ENCODE measurements at places on chromosomes 16 and 17. TPM values are rescaled to one million over a fixed set of nuclear protein-coding genes. Genes with fewer than 3 reads are reported as not detected.

DNA sequence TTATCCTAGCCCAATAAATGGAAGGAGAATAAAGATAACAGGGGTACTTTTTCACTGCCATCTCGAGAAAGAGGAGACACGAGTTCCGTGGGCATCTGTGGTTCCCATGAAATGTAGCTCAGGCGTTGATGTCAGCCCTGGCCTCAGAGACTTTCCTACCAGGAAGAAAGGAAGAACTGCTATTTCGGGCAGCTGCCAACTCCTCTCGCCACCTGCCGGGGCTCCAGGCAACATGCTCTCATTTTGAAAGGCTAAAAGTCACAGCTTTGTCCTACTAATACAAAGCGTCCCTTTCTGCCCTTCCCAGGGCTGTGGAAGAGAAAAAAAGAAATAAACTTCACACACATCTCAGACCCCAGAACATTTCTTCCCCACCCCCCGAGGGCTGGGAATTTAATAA lies 65.8 kb downstream of the DHRS7C start:
- peak; percentile 41 for DNase-seq

DNA sequence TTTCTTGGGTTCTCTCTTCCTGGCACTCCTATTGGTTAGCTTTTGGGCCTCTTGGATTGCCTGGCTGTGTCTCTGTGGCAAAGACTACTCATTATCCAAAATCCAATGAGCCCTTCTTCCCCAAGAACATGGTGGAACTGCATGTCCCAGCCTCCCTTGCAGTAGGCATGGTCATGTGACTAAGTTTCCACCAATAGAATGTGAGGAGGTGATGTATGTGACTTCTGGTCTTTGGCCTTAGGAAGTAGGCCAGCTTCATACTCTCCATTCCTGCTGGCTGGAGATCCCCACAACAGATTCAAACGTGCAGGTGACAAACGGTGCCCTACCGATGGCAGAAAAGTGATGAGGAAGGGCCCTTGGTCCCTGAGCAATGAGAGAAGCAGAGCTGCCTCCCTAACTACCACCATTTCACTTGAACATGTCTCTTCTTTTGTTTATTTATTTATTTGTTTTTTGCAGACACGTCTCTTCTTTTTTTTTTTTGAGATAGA lies 17.3 kb upstream of the SPN start:
- DNase-seq, result no peak

GRCh38 chr17:35617505-35617904 lies 30.4 kb downstream of the AP2B1 start:
- no peak for DNase-seq

DNA sequence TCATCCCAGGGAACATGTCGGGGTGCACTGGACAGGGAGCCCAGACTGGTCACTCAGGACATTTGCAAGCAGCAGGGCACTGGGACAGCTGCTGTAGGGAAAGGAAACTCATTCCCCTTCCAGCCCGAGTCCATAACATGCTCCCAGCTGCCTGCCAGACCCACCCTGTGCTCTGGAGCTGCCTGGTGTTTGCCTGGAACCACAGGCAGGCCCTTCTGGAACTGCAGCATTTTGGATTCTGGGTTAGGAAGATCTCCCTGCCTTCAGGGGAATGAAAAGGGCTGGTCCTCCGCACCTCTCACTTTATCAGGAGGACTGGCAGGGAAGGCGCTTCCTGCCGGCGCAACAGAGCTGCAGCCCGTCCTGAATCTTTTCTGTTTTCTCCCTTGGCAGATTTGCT lies 41.2 kb downstream of the MEAK7 start:
- no peak for DNase-seq

- DNase-seq, result no peak
These were observed 13.0 kb downstream of the KSR1 start for GRCh38 chr17:27469256-27469655.

- no peak for DNase-seq
These were observed 13.2 kb downstream of the STARD3 start for GRCh38 chr17:39650121-39650579.

- no peak for DNase-seq
These were observed 1.8 kb upstream of the HELZ start for GRCh38 chr17:67246653-67247415.

- no peak for DNase-seq
These were observed 235.1 kb downstream of the PRKCA start for GRCh38 chr17:66537502-66537901.

DNA sequence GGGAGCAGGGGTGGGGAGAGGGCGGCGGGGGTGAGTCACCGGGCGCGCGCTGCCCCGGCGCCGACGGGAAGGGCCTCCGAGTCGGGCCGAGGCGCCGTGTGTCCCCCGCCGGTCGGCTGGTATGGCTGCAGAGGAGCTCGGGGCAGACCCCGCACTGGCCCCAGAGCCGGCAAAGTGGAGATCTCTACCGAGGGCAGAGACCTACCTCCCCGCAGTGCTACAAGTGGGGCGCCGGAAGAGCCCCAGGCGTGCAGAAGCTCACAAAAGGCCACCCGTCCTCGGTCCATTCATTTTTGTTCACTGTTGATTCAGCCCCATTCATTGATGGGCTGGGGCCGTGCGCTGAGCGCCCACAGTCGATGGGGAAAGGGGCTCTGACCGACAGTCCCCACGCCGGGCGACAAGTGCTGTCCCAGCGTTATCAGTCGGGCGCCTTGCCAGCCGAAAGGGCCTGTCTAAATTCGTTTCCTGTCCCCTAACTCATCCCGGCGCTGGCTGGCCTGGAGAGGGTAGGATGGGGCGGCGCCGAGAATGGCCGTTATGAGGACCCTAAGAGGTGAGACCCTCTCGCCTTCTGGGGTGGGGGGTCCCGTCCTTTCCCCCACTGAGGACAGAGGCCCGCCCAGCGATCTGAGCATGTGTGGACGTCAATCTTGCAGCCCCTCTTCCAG lies 709 bp upstream of the ENO3 start:
- DNase-seq, result no peak

DNA sequence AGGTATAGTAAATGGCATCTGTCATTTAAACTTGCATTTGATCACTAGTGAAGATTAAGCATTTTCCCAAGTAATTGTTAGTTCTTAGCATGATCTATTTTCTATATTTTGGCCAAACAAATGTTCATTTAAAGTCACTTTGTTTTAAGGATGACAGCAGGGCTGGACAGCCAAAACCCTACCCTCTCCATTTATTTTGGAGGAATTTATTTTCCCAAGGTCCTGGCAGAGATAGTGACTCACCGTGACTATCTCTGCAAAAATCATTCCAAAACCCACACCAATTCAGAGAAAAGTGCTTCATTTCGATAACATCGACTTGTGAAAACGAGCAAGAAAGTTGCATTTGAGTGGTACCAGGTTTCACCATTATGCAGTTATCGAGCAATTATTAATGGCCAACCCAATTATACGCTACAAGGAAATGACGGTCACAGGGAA lies 665 bp upstream of the AKAP1 start:
- DNase-seq, result no peak

- DNase-seq, result peak; percentile 32
These were observed 994 bp downstream of the PITPNA start for GRCh38 chr17:1561420-1562175.

DNA sequence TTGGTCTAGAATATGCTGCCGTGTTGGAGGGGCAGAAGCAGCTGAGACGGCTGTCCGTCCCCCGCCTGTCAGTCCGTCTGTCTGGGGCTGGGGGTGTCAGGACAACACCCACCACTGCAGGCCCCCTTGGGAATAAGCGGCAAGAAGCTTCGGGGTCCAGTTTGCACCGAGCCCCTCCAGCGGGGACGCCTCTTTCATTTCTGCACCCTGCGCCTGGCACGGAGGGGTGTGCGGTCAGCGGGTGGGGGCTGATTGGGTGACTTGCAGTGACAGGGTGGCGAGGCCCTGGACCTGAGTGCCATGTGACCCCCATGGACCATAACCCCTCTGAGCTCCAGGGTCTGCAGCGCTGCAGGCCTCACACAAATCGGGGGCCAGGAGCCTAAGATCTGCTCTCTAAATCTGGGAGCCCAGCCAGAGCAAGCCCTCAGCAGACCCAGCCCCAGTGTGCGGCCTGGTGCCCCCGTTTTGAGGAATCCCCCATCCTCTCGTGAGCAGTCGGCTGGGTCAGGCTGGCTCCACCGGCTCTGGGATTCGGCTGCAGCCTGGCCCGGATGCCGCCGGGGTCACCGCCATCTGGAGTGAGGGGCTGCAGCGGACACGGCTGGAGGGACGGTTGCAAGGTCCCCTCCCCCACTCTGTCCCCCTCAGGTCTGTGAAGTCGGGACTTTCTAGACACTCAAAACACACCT lies 8.3 kb downstream of the CBFA2T3 start:
- DNase-seq, result no peak

- DNase-seq, result no peak
These were observed 3.1 kb downstream of the MMP2 start for GRCh38 chr16:55482056-55482455.

DNA sequence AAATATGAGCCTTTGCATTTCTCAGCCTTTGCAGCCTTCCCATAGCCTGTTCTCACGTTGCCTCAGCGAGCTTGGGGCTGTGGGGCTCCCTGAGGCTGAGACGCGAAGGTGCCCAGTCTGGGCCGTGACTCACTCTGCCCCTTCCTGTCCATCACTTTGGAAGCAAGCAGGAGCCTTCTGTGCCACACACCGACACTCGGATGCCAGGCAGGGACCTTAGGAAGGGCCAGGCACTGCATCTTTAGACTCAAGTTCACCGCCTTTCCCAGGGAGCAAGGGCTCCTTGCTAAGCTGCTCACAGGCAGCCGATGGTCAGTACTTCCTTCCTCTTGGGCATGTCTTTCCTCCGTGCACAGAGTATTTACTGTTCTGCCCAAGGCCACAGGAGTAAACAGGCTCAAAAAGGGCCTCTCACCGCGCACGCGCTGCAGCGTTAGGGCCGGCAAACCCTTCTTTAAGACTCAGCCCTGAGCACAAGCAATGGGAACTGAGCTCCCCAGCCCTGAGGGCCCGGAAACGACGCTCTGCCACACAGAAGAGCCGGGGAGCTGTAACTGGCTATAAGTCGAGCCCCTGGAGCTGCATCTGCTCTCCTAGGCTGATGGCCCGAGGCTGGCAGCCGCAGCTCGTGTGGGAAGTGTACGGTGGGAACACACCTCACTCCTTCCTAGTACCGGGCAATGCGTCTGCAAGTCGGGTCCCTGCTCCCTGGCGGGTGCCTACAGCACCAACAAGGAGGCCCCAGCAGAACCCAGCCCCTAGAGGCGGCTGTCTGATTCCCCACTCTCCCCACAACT lies 7.2 kb downstream of the TIMM22 start:
- DNase-seq, result no peak

- DNase-seq, result no peak
These were observed 33.9 kb downstream of the PDIA2 start for GRCh38 chr16:316741-317464.

GRCh38 chr17:53420035-53420641 lies 402.6 kb upstream of the KIF2B start:
- DNase-seq, result no peak

GRCh38 chr16:55349867-55350266 lies 25.9 kb downstream of the IRX6 start:
- no peak for DNase-seq

- DNase-seq, result no peak
These were observed 49.5 kb downstream of the FOXK2 start for GRCh38 chr17:82568997-82569393.

DNA sequence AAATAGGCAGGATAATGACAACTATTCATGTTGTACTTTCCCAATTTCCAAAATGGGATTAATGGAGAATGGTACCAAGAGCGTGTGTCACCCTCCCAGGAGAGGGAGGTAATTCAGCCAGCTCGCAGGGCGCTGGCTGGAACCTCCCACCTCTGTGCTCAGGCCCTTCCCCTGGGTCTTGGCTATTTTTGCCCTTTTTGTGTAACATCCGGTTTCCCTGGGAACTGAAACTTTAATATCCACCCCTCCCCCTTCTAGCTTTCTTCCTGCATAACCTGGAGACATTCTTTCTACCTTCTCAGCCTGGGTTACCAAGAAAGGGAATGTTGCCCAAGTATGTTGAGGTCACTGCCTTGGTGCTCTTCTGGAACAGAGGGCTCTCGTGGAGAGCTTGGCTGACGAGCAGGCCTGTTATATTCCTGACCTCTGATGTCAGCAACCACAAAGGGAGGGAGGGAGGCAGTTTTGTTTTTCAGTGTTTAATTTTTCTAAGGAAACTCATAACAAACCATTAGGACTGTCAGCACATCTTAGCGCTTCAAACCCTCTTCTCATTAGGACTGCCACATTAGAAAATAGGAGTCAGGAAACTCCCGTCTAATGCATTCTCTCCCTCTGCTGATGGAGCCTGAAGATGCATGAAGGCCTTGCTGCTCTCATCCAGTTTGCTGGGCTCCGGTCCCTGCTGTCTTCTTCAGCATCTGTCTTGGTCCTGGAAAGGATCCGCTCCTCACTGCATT lies 25.6 kb downstream of the ITGB3 start:
- no peak for DNase-seq

DNA sequence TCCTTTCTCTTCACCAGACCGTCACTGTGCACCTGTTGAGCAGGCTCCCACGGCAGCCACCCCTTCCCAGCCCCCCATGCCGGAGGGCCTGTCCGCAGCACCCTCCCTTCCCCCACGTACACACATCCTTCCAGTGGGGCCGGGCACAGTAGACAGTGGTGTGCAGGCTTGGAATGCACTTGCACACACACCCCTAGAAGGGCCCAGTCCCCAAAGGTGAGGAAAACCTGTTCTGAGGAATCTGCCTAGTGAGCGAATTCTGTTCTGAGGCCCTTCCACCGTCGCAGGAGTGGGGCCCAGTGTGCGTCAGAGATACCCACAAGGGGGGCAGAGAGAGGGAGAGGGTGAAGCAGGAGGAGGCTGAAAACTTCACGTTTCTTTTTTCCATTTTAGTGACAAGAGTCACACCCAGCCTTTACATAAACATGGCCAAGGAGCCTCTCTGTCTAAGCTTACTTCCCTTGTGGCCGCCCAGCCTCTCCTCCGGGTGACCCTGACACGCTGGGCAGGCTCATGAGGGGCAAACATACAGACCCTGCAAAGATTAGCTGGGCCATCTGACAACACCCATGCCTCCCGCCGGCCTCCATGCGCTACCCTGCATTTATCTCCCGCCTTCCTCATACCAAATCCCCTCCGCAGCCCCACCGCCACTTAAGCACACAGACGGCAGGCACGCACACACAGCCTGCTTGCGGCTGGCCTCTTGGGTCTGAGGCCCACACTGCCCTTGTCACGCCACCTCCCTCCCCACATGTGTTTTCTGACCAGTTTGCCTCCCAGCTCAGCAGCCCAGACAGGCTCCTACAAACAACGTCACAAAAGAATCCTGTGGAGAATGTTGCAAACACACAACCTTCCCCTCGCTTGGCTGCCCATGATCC lies 1.8 kb downstream of the ZBTB4 start:
- DNase-seq, result no peak

- no peak for DNase-seq
These were observed 6.2 kb downstream of the GGA2 start for GRCh38 chr16:23504076-23504452.

GRCh38 chr17:49624896-49625295 lies 49.2 kb downstream of the NXPH3 start:
- no peak for DNase-seq

- no peak for DNase-seq
These were observed 17.7 kb downstream of the GALNS start for GRCh38 chr16:88839026-88839529.

CRYM gene
- total RNA-seq, result 1.2 TPM

KRTAP4-6 gene
- not detected for total RNA-seq

MPV17L gene
- 4.9 TPM for total RNA-seq

NOTUM gene
- 5.9 TPM for total RNA-seq

DBNDD1 gene
- 4.9 TPM for total RNA-seq

SULT1A2 gene
- total RNA-seq, result 0.23 TPM

MT1F gene
- total RNA-seq, result 2.4 TPM

KDM6B gene
- 64.8 TPM for total RNA-seq

USP6 gene
- 0.26 TPM for total RNA-seq

JPH3 gene
- total RNA-seq, result 9.1 TPM

HS3ST3A1 gene
- total RNA-seq, result 15.0 TPM

Measured in neural crest cell (in vitro differentiated cells).